ENCODE measurements at places on chromosomes 3 and 15. TPM values are rescaled to one million over a fixed set of nuclear protein-coding genes. Genes with fewer than 3 reads are reported as not detected.

DNA sequence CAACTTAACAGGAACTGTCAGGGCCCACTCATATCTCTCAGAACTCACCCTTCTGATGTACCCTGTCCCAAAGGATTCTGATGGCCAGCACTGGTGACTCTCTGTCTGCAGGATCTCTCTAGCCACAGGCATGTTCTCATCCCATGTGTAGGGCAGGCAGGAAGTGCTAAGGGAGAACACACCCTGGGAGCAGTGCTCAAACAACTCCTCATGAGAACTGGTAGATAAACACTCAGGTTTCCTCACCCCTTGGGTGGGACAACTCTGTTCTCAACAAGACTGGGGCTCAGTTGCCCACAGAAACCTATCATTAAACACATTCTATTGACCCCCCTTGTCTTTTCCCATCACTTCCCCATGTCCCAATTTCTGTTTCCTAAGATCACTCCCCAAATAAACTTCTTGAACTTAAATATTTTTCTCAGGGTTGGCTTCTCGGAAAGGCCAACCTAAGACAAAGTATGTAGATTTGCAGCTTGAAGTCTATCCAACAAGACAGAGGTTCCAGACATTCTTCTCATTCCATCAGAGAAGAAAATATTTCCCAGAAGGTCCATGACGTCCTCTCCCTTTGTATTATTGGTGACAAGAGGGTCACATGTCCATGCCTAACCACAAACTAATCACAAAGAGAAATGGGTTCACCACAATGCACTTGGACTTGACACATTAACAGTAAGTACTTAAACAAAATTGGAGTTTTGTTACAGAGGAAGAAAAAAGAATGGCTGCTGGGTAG is 276.6 kb upstream of the GADL1 start:
- no peaks in the 10 kb centered on the region for H3K27me3 ChIP-seq
- DNase-seq, result no peak
- H3K4me3 ChIP-seq, result no peak overlapping the region
- no peak overlapping the region for H3K27ac ChIP-seq
- no peaks in the 10 kb centered on the region for H3K36me3 ChIP-seq

- no peaks in the 10 kb centered on the region for H3K4me1 ChIP-seq
- no peaks in the 10 kb centered on the region for H3K36me3 ChIP-seq
- no peak for DNase-seq
- H3K27ac ChIP-seq, result no peak overlapping the region
- H3K27me3 ChIP-seq, result no peaks in the 10 kb centered on the region
- no peak overlapping the region for H3K4me3 ChIP-seq
Measured at GRCh38 chr3:123261666-123262065, 59.9 kb downstream of the SEC22A start.

Gene MESP1
- total RNA-seq, result 4.3 TPM

Gene NANOGP8
- total RNA-seq, result 1.6 TPM

- DNase-seq, result no peak
- H3K4me1 ChIP-seq, result peaks cover 47% of the 10 kb centered on the region
- H3K36me3 ChIP-seq, result no peaks in the 10 kb centered on the region
- H3K27ac ChIP-seq, result peak overlapping the region; percentile 71
Measured at GRCh38 chr15:84631706-84632272, 22.3 kb downstream of the WDR73 start.

GRCh38 chr15:35246451-35246850 is 161.4 kb upstream of the NANOGP8 start:
- no peaks in the 10 kb centered on the region for H3K4me1 ChIP-seq
- no peaks in the 10 kb centered on the region for H3K36me3 ChIP-seq
- H3K27me3 ChIP-seq, result no peaks in the 10 kb centered on the region
- no peak overlapping the region for H3K4me3 ChIP-seq
- H3K27ac ChIP-seq, result no peak overlapping the region
- no peak for DNase-seq

DNA sequence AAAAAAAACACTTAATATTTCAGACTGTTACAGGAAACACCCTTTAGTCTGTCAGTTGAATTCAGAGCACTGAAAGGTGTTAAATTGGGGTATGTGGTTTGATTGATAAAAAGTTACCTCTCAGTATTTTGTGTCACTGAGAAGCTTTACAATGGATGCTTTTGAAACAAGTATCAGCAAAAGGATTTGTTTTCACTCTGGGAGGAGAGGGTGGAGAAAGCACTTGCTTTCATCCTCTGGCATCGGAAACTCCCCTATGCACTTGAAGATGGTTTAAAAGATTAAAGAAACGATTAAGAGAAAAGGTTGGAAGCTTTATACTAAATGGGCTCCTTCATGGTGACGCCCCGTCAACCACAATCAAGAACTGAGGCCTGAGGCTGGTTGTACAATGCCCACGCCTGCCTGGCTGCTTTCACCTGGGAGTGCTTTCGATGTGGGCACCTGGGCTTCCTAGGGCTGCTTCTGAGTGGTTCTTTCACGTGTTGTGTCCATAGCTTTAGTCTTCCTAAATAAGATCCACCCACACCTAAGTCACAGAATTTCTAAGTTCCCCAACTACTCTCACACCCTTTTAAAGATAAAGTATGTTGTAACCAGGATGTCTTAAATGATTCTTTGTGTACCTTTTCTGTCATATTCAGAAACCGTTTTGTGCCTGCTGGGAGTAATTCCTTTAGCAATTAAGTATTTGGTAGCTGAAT is 17.9 kb downstream of the TMEM43 start:
- H3K36me3 ChIP-seq, result no peaks in the 10 kb centered on the region
- no peak overlapping the region for H3K4me3 ChIP-seq
- H3K4me1 ChIP-seq, result peaks cover 22% of the 10 kb centered on the region
- DNase-seq, result no peak

DNA sequence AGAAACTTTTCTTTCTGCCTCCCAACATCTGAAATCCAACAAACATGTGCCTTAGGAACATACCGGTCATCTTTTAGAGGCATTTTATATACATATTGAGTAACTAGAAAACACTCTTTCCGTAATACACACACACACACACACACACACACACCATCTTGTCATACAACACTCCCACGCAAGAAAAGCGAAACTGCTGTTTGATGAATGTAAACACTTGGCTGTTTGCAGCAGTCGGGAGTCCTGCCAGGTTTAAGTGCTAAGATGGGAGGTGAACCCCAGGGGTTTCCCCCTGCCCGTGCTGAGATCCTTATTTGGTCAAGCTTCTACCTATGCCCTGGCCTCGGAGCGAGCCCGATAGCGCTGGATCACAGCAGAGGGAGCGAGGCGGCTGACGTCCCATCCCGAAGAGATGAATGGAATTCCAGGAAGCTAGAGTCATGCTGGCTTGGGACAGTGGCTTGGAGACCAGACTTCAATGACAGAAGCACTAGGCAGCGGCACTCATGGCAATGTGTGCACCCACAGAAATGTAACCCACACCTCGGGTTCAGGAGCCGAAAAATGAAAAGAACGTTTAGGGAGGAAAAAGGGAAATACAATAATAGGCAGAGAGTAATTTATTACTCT is 1.3 kb upstream of the THBS1 start:
- H3K4me3 ChIP-seq, result no peak overlapping the region
- peaks cover 42% of the 10 kb centered on the region for H3K4me1 ChIP-seq
- H3K27me3 ChIP-seq, result no peaks in the 10 kb centered on the region
- no peaks in the 10 kb centered on the region for H3K36me3 ChIP-seq

Gene TM4SF18
- 7.9 TPM for total RNA-seq

- DNase-seq, result peak; percentile 25
- no peak overlapping the region for H3K27ac ChIP-seq
- no peaks in the 10 kb centered on the region for H3K36me3 ChIP-seq
- H3K4me3 ChIP-seq, result no peak overlapping the region
- H3K4me1 ChIP-seq, result peaks cover 8% of the 10 kb centered on the region
Measured at GRCh38 chr3:108662142-108662738, 72.7 kb downstream of the DZIP3 start.

- no peaks in the 10 kb centered on the region for H3K27me3 ChIP-seq
- H3K36me3 ChIP-seq, result no peaks in the 10 kb centered on the region
- no peak overlapping the region for H3K4me3 ChIP-seq
- H3K4me1 ChIP-seq, result peaks cover 8% of the 10 kb centered on the region
- H3K27ac ChIP-seq, result no peak overlapping the region
- no peak for DNase-seq
Measured at GRCh38 chr3:62718011-62718410, 157.2 kb downstream of the CADPS start.

- no peak overlapping the region for H3K27ac ChIP-seq
- H3K27me3 ChIP-seq, result no peaks in the 10 kb centered on the region
- DNase-seq, result no peak
- no peaks in the 10 kb centered on the region for H3K4me1 ChIP-seq
- H3K36me3 ChIP-seq, result no peaks in the 10 kb centered on the region
Measured at GRCh38 chr15:66023311-66023972, 154.2 kb downstream of the RAB11A start.

Gene COLQ
- total RNA-seq, result 5.3 TPM

DNA sequence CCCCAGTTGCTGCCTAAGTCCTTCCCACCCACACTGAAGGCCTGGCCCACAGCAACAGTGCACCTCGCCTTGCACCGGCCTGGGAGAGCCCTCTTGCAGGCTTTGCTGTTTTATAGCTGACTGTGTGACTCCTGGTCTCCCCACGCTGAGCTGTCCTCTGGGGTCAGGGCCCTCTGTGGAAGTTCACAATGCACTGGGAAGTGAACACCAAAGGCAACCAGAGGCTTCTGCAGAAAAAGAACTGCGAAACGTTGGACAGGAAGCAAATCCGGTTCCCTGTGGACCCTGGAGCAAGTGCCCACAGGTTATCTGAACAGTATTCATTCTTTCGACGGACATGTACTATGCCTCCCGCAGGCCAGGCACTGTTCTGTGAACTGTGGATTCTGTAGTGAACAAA is 737 bp upstream of the EPHB1 start:
- H3K27ac ChIP-seq, result no peak overlapping the region
- no peak overlapping the region for H3K4me3 ChIP-seq
- H3K27me3 ChIP-seq, result no peaks in the 10 kb centered on the region
- no peaks in the 10 kb centered on the region for H3K36me3 ChIP-seq

Gene ZNF80
- not detected for total RNA-seq

DNA sequence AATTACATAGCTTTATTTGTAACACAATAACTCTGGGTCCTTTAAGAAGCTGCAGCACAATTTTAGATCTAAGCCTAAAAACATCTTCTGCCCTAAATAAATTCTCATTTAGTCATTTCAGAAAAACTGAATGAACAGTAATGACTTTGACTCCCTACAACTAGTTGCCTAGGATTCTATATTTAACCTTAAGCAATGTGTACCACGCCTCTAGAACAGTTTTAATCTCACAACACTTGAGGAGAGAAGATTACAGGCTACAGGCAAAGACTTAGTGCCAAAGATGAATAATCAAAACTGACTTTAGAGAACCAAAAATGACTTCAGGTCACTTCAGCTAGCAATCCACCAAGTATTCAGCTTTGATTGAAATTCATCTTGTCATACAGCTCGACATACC is 192.8 kb downstream of the ULK4 start:
- H3K36me3 ChIP-seq, result no peaks in the 10 kb centered on the region
- no peak for DNase-seq
- H3K4me1 ChIP-seq, result no peaks in the 10 kb centered on the region
- H3K27ac ChIP-seq, result no peak overlapping the region
- H3K4me3 ChIP-seq, result no peak overlapping the region

GRCh38 chr3:10522646-10523303 is 17.4 kb upstream of the ATP2B2 start:
- no peaks in the 10 kb centered on the region for H3K36me3 ChIP-seq
- no peak overlapping the region for H3K4me3 ChIP-seq
- H3K27me3 ChIP-seq, result no peaks in the 10 kb centered on the region
- H3K4me1 ChIP-seq, result no peaks in the 10 kb centered on the region

Gene PEX5L
- 13.2 TPM for total RNA-seq

Gene NOX5
- 0.26 TPM for total RNA-seq

Gene MAGEL2
- total RNA-seq, result 0.26 TPM

Gene PRR23C
- total RNA-seq, result not detected

Gene ERICH6
- 0.26 TPM for total RNA-seq

GRCh38 chr3:158794936-158795518 is 6.8 kb upstream of the MFSD1 start:
- H3K36me3 ChIP-seq, result no peaks in the 10 kb centered on the region
- no peak for DNase-seq

GRCh38 chr15:68930268-68931022 is at the start of gene SPESP1:
Gene SPESP1 (plus strand): TSS chr15:68930525. CDS start chr15:68930654, 129 bp downstream.
- H3K27ac ChIP-seq, result no peak within 1 kb of the TSS
- H3K4me3 ChIP-seq, result no peak within 1 kb of the TSS
- peak; percentile 44 for DNase-seq
- no peaks in the 10 kb centered on the region for H3K36me3 ChIP-seq
- no peaks in the 10 kb centered on the region for H3K27me3 ChIP-seq
- H3K4me1 ChIP-seq, result peaks cover 4% of the 10 kb centered on the region

DNA sequence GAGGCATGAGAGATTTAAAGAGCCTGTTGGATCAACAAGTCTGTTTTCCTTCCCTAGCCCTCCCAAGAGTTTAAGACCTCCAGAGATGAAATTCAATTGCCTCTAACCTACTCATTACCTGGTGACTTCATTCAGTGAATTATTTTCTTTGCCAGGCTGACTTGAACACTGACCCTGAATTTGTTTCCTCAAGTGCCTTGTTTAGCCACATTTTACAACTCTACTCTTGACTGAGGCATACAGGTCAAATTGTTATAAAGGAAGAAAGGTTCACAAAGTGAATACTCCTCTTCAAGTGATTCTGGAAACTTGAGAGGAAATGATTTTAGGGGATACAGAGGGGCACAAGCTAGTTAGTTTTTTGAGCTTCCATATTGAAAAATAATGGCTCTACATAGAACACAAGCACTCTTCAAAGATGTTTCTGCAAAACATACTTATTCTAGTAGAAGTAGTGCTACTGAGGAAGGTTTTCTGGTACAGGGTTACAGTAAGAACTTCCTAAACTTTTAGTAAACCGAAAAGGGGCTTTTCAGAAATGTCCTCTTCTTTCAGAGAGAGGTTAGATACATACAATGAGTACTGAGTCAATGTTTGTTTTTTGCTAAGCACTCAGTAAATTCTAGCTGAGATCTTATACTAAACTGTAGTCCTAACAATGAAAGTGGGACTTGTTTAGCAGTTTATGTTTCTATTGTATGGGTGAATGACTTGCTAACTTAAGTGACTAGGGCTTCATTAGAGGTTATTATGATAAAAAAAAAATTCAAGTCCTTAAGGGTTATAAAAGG is 137.4 kb upstream of the SATB1 start:
- no peak for DNase-seq
- H3K4me3 ChIP-seq, result no peak overlapping the region
- H3K27ac ChIP-seq, result no peak overlapping the region
- no peaks in the 10 kb centered on the region for H3K27me3 ChIP-seq
- H3K4me1 ChIP-seq, result peaks cover 8% of the 10 kb centered on the region
- H3K36me3 ChIP-seq, result no peaks in the 10 kb centered on the region

GRCh38 chr3:116154389-116154788 is 290.9 kb downstream of the LSAMP start:
- H3K4me1 ChIP-seq, result no peaks in the 10 kb centered on the region
- no peak for DNase-seq
- H3K36me3 ChIP-seq, result no peaks in the 10 kb centered on the region
- no peaks in the 10 kb centered on the region for H3K27me3 ChIP-seq

GRCh38 chr3:111323019-111323418 is 219.0 kb upstream of the CD96 start:
- no peak overlapping the region for H3K4me3 ChIP-seq
- peaks cover 5% of the 10 kb centered on the region for H3K4me1 ChIP-seq
- DNase-seq, result no peak
- H3K27me3 ChIP-seq, result no peaks in the 10 kb centered on the region
- no peak overlapping the region for H3K27ac ChIP-seq
- no peaks in the 10 kb centered on the region for H3K36me3 ChIP-seq

- H3K27ac ChIP-seq, result no peak overlapping the region
- H3K27me3 ChIP-seq, result no peaks in the 10 kb centered on the region
- no peak for DNase-seq
Measured at GRCh38 chr15:73906346-73907034, 19.8 kb upstream of the LOXL1 start.

Gene GATM
- total RNA-seq, result 1,064 TPM
